ENCODE measurements at places on chromosomes 1 and 21.

GRCh38 chr1:114062477-114063099, 83.3 kb downstream of the OLFML3 start:
- no peak for DNase-seq

- DNase-seq, result peak; percentile 18
These were observed 476 bp downstream of the AXDND1 start for GRCh38 chr1:179366093-179366800.

GRCh38 chr1:20125100-20125499, 5.8 kb upstream of the PLA2G2D start:
- no peak for DNase-seq

GRCh38 chr1:22562584-22563583, at the start of gene EPHA8:
EPHA8 (plus strand) TSS chr1:22563489; CDS start chr1:22563636, 147 bp downstream.
- no peak for DNase-seq

DNA sequence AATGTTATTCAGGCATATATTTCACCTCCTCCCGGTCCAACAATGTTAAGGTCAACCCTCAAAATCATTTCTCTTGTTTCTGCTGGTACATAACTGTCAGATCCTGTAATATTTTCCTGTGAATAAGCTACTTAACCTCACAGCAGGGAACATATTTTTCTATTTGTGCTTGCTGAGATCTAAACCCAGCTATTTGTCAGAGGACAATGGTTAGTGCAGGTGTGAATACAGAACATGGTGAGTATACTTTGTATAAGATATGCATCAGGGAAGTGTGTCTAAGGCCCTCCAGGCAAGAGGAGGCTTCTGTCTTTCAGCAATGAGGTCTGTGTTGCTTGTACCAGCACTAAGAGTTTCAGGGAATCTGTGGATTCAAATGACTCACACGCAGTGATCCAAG, 970.6 kb downstream of the NCAM2 start:
- no peak for DNase-seq

DNA sequence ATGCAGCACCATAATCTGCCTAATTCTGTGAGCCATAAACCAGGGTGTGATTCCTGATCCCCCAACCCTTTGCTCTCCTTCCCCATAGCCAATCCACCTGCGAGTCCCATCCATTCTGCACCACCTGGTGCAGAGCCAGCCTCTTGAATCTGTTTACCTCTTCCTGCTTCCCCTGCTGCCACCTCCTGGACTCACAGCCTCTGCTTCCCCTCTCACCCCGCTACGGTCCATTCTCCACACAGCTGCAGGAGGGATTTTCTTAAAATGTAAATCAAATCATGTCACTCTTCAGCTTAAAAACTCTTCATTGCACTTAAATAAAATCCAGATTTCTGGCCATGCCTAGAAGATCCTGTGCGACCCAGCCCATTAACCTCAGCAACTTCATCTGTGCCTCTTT, 186.7 kb downstream of the FOXD2 start:
- DNase-seq, result no peak

- DNase-seq, result no peak
These were observed 1.3 kb upstream of the LYST start for GRCh38 chr1:235867903-235868469.

- DNase-seq, result no peak
These were observed 48.2 kb downstream of the SPSB1 start for GRCh38 chr1:9340864-9341263.

GRCh38 chr1:207393610-207394009, 60.5 kb upstream of the CR2 start:
- DNase-seq, result no peak

GRCh38 chr1:171397851-171398469, 84.0 kb downstream of the FMO4 start:
- no peak for DNase-seq

DNA sequence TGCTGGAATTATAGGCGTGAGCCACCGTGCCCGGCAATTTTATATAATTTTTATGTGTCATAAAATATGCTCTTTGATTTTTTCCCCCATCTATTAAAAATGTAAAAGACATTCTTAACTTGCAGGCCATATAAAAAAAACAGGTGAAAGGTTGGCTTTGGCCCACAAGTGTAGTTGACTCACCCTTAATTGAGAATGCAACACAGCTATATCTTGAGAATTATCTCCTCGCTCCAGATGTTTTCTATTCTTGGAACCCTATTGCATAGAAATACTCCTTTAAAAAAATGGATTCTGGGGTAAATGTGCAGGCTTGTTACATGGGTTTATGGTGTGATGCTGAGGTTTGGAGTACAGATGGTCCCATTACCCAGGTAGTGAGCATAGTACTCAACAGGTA, 112.0 kb downstream of the ST3GAL3 start:
- no peak for DNase-seq

- peak; percentile 32 for DNase-seq
These were observed 514 bp downstream of the FAM43B start for GRCh38 chr1:20552728-20553445.

DNA sequence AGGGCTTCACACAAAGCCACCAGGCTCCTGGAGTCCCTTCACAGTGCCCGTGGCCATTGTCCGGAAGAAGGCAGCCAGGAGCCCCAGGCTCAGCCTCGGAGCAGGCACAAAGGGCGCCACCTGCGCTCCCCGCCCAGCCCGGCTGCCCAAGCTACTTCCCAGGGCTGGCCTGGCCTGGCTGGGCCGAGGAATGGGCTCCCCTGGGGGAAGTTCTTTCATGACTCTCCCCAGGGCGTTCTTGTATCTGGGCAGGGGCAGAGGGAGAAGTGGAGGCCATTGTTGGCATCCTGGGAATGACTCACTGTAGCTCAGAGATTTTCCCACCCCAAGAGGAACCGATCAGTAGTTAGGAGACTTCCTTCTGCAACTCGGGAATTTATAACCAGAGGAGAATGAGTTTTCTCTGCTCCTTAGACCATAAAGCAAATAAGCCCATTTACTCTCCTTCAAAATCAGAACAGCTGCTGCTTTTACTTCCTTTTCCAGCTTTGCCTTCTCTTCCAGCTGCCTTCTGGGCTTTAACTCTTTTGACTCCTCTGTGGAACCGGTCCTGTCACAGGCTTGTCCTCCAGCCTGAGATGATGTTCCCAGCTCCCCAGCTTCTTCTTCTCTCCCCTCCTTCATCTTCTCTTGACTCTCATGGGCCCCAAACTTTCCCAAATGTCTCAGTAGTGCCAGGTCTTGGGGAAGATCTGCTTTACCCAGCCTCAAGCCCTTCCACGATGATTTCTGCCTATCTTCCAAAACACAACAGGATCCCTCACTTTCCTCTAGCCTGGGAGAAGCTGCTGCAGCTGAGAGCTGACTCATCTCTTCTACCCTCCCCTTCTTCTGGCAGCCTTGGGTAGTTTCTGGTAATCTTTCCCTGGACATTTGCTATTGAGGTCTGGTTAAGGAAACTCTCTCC, 118.7 kb upstream of the CD34 start:
- no peak for DNase-seq

DNA sequence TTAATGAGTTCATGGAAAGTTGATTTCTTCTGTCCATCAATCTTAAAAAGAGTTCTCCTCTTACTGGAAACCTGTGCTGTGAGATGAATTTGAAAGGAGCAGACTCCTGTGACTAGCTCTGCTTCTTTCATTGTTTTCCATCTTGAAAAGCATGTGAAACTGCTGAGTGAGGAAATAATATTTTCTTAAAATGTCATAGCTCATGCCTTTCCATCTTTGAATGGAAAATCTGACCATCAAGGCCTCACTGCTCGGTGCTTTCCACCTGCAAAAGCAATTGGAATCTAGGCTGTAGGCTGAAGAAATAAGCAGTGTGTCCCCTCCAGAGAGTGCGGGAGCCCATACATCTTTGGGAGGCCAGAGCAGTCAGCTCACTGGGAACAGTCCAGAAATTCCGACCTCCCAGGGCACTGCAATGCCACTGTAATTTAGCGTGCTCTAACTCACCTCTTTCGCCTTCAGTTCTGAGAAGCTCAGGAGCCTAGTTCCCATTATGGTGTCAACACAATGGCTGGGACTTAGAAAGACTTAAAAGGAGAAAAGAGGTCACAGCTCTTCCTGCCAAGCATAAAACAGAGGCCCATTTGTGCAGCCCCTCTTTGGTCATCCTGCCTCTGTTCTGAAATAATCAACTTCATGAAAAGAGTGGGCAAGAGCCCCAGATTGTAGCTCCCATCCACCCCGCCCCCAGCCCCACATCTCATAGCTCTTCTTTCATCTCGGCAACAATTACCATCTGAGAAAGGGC, 50.4 kb upstream of the F3 start:
- DNase-seq, result peak; percentile 23

- DNase-seq, result no peak
These were observed 37.3 kb upstream of the SIPA1L2 start for GRCh38 chr1:232667094-232667777.

GRCh38 chr1:30691480-30691879, 31.9 kb downstream of the MATN1 start:
- no peak for DNase-seq

GRCh38 chr1:42825036-42825851, 8.0 kb upstream of the SVBP start:
- no peak for DNase-seq

DNA sequence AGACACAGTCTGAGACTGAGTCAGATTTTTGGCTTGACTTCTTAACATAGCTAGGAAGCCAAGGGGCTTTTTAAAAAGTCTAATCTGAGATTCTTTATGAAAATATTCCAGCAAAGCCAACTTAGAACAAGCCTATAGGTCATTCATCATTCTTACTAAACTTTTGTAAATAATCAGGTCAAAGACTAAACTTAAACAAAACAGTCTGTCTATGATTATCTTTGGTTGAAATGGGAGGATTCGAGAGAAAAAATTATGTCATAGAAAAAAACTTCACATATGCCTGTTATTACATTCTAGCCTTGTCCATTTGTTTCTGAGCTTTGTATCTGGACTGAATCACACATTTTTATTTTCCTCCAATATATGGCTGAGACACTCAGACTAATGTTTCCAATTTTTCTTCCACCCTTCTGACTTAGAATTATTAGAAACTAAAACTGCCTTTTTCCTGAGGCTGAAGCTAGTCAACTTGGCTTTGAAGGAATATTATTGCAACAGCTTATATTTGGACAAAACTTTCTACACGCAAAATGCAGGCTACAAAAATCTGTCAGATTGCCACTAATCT, 83.3 kb downstream of the ETS2 start:
- no peak for DNase-seq

- DNase-seq, result peak; percentile 51
These were observed 3.1 kb upstream of the BLACAT1 start for GRCh38 chr1:205458777-205459566.

GRCh38 chr1:86085741-86086409, 70.7 kb downstream of the COL24A1 start:
- no peak for DNase-seq

- no peak for DNase-seq
These were observed 58.3 kb downstream of the CLEC20A start for GRCh38 chr1:178438432-178438831.

GRCh38 chr1:224124220-224124619, 10.3 kb downstream of the FBXO28 start:
- DNase-seq, result no peak

DNA sequence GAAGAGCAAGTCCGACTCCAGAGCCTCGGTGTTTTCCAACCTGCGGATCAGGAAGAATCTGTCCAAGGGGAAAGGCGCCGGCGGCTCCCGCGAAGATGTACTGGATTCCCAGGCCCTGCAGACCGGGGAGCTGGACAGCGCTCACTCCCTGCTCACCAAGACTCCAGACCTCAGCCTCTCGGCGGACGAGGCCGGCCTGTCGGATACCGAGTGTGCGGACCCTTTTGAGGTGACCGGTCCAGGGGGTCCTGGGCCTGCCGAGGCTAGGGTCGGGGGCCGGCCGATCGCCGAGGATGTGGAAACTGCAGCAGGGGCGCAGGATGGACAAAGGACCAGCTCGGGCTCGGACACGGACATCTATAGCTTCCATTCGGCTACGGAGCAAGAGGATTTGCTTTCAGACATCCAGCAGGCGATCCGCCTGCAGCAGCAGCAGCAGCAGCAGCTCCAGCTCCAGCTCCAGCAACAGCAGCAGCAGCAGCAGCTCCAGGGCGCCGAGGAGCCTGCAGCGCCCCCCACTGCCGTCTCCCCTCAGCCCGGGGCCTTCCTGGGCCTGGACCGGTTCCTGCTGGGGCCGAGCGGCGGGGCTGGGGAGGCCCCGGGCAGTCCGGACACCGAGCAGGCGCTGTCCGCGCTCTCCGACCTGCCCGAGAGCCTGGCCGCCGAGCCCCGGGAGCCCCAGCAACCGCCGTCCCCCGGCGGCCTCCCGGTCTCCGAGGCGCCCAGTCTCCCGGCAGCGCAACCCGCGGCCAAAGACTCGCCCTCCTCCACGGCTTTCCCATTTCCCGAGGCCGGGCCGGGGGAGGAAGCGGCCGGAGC, 827 bp downstream of the FMN2 start:
- DNase-seq, result peak; percentile 35

DNA sequence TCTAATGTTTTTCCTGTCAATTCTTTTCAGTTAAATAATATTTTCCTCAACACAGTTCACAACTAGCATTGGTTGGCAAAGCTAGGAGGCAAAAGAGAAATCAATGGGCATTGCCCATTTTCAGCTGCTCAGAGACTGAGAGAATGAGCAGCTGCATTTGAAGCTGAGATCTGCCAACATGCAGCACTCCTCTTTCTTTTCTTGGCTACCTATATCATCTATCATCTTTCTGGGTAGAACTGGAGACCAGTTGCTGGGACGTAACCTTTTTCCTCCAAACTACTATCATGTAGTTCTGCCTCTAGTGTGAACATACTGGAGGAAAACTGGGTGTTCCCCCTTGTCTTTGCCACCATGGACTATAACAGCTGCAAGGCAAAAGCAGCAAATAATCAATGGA, 22.9 kb downstream of the CHODL start:
- DNase-seq, result no peak

DNA sequence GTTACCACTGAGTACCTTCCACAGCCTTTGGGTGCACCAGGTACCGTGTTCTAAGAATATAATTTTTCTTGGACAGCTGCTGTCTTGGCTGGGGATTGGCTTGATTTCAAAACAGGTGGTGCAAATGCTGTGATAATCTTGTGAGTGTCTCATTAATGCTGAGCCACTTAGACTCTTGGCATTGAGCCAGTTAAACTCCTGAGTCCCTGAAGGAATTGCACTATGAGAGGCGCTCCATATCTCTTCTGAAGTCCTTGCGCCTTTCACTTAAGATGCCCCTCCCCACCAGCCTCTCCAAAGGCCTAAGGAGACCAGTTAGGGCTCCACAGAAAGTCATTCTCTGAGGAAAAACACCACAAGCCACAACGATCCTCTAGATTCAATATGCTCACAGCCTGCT, 51.0 kb downstream of the BACH1 start:
- no peak for DNase-seq

DNA sequence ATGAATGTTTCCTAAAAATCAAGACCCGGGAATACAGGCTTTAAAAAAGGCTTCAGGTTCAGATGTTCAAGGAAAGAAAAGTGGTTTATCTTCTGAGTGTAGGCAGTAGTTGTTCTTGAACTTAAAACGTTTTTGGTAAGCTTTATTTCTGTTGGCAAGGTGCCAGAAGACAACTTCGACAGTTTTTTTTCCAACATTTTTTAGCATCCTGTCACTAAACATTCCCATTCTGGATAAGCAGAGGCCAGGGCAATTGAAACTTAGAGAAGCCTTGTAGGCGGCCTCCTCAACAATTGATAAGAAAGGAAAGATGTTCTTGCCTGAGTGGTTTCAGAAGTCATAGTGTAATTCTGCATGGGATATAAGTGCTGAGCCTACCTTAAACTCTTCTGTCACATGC, 66.7 kb downstream of the PATJ start:
- no peak for DNase-seq
